ENCODE measurements at places on chromosomes 1 and 21. TPM values are rescaled to one million over a fixed set of nuclear protein-coding genes. Genes with fewer than 3 reads are reported as not detected.
A peak's percentile ranks its signal among the peaks of the same experiment; 100 is the strongest.

The VWA1 gene
- 5.2 TPM for total RNA-seq

The SGIP1 gene
- not detected for total RNA-seq

The CKS1B gene
- total RNA-seq: 181 TPM

The CCDC185 gene
- total RNA-seq: not detected

The FMOD gene
- total RNA-seq: 1.9 TPM

The LCE2C gene
- not detected for total RNA-seq

The DENND4B gene
- 128 TPM for total RNA-seq

The ABCG1 gene
- total RNA-seq: 10.3 TPM

The LRRC71 gene
- not detected for total RNA-seq

- DNase-seq: no peak
These were observed 7.8 kb downstream of the F11R start for GRCh38 chr1:161013131-161013487.

- no peak for DNase-seq
These were observed 5.7 kb downstream of the HLCS start for GRCh38 chr21:36960676-36961284.

- peak; percentile 68 for DNase-seq
These were observed 3.9 kb downstream of the LAPTM5 start for GRCh38 chr1:30753660-30754123.

- no peak for DNase-seq
These were observed 458.3 kb downstream of the MRPL39 start for GRCh38 chr21:25149022-25149421.

DNA sequence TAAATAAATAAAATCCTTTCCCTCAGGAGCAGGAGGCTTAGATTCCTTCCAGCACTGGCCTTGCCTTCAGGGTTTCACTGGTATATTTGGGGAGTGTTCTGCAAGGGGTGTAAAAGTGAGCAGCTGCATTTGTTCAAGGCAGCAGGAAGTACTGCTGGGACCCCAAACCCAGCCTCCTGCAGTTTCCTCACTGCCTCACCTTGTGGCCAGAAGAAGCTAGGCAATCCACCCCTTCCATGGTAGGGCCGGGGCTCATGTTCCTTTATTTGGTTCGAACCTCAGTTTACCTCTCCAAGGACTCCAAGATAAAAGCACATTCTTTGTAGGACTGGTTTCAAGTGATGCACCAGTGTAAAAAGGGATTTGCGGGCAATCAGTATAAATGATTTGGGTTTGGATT, 21.0 kb upstream of the CFAP126 start:
- DNase-seq: no peak

GRCh38 chr1:53069663-53070327, 7.8 kb downstream of the PODN start:
- no peak for DNase-seq

DNA sequence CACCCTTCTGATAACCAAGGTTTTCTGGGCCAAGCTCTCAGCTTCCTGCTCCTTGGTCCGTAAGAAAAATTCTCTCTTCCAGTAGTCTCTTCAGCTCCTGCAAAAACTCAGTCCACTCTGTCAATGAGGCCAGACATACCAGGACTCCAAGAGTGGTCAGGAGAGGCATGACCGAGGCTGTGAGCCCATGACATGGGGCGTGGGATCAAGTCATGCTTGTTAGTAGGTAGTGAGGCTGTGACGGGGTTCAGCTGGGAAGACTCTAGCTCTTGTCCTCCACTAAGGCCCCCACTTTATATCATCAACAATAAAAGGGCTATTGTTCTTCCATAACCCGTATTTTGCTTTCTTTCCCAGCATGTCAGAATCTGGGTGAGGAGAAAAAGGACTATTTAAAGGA, 10.1 kb upstream of the HCRTR1 start:
- DNase-seq: no peak

DNA sequence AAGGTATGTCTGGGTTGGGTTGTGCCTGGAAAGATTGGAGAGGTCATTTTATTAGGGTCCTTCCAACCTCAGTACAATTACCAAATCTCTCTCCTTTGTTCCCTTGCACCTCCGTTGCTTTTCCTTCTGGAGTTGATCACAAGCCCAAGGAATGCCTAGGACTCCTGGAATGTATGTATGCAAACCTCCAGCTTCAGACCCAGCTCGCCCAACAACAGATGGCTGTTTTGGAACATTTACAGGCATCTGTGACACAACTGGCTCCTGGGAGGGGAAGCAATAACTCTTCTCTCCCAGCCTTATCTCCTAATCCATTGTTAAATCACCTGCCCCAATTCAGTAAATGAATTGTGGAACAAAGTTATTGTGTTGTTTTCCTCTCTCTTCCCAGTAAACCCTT, 8.3 kb downstream of the TSACC start:
- DNase-seq: no peak

- DNase-seq: no peak
These were observed 405.1 kb upstream of the ADAMTS5 start for GRCh38 chr21:27371975-27372331.

- no peak for DNase-seq
These were observed 21.0 kb downstream of the EIF2D start for GRCh38 chr1:206591226-206591625.

GRCh38 chr1:66954208-66954607, 29.4 kb downstream of the MIER1 start:
- no peak for DNase-seq

- DNase-seq: peak; percentile 62
These were observed 69.3 kb upstream of the ANGPTL3 start for GRCh38 chr1:62528015-62528414.

- peak; percentile 62 for DNase-seq
These were observed 50.8 kb downstream of the CAPN9 start for GRCh38 chr1:230797942-230798365.

GRCh38 chr1:9235560-9235959, 986 bp downstream of the H6PD start:
- DNase-seq: peak; percentile 63

DNA sequence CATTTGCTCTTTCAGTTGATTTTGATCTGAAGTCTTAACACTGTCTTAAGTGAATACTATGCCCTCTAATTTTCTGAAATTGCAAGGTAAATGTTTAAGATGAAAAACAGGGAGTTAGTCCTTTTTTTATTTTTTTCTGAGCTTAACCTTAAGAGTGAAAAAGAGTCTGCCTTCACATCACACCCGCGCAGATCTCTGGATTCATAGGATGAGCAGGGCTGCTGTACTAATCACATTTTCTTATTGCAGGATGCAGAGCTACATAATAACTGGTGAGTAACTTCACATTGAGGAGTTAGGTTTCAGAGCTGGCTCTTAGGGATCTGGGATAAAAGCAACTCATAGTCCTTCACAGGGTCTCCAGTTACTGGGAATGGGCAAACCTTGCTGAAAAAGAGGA, 188.7 kb upstream of the ATP1B1 start:
- no peak for DNase-seq

DNA sequence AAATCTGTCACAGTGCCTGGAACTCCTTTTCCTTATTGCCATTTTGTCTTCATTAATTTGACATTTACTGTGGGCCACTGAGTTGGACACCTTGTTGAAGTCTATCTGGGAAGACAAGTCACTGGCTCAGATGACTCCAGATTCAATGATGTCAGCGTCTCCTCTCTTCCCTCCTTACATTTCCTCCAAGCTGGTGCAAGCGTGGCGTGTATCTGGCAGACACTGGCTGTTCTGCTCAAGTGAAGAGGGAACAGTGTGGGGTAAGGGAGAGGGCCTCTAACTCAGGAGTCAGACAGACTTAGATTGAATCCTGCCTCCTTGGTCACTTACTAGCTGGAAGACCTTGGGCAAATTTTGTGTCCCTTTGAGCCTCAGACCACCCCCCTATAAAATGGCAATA, 8.7 kb upstream of the ZNF691 start:
- no peak for DNase-seq

DNA sequence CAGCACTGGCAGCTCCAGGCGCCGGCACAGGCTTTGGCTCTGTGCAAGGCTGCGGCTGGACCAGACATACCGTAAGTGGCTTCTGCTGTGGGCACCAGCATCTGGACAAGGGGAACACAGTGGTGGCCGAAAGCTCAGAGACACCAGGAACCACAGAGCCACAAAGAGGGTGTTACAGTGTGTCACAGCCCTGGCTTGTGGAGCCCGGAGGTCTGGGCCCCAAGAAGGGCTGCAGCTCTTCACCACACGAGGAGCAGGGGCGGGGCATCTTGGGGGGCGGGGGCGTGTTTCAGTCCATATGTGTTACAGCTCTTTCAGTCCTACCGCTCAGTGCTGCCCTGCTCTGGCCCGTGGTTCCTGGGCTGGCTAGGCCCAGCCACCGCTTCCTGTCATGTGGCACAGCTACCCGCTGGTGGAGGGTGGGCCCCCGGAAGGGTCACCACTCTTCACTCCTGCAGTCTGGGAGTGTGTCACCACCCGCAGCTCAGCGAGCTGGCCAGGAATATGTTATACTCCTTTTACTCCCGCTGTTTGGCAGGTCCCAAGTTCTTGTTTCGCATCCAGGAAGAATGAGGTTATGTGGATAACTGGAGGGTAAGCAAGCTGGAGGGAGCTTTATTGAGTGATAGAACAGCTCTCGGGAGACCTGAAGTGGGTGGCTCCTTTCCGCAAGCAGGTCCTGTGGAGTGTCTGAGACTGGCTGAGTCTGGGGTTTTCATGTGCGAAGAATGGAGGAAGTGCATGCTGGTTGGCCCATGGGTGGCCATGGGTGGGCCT, 3.3 kb upstream of the LSM10 start:
- DNase-seq: no peak

DNA sequence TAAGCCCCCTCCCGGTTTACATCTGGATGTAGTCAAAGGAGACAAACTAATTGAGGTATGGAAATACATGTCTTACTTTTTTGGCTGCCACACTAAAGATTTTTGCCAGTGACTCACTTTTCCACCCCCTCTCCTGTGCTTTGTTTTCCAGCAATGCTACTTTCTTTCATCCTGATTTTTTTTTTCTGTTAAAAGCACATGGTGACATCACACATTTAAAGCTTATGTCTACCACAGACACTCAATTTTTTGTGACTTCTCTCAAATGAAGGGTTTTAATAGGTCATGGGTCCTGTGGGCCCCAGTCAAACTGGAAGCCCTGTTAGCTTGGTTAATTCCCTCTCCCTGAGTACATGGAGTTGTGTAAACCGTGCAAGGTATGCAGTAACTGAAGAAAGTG, 2.2 kb downstream of the PPP1R8 start:
- DNase-seq: no peak

- peak; percentile 24 for DNase-seq
These were observed 24.6 kb downstream of the MIA3 start for GRCh38 chr1:222642468-222642867.

DNA sequence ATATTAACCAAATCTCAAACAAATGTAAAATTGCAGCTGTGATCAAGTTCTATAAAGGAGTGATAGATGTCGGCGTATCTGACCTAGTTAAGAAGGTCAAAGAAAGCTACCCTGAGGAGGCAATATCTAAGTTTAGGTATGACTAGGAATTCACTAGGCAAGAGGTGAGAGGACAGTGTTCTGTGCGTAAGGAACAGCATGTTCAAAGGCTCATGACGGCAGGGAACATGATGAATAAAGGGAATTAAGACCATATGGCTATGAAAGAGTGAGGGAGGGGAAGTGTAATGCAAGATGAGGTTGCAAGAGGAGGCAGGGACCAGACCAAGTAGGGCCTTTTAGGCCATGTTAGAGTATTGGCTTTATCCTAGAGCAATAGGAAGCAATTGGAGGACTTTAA, 8.6 kb downstream of the LIX1L start:
- DNase-seq: no peak

All from activated CD4-positive, alpha-beta T cell treated with anti-CD3 and anti-CD28 coated beads, Interleukin-2, amount 10 ng/mL, durations not matched to agents 24 days and 14 days (primary cell).